ENCODE measurements at places on chromosomes 4 and X. TPM values are rescaled to one million over a fixed set of nuclear protein-coding genes. Genes with fewer than 3 reads are reported as not detected.

The CENPE gene
- total RNA-seq = 11.9 TPM

The MGARP gene
- total RNA-seq = 3.1 TPM

The ZDHHC15 gene
- 0.11 TPM for total RNA-seq

The CITED1 gene
- 0.37 TPM for total RNA-seq

The MBNL3 gene
- 1.5 TPM for total RNA-seq

The NAA11 gene
- not detected for total RNA-seq

The ADGRA3 gene
- total RNA-seq = 21.6 TPM

The CSAG1 gene
- not detected for total RNA-seq

The GABRQ gene
- 2.5 TPM for total RNA-seq

The CYP2U1 gene
- total RNA-seq = 21.0 TPM

The LUZP4 gene
- total RNA-seq = not detected

The NSUN7 gene
- 1.1 TPM for total RNA-seq

The RELL1 gene
- total RNA-seq = 90.5 TPM

The DMD gene
- 3.9 TPM for total RNA-seq

The DTHD1 gene
- total RNA-seq = not detected

The CT45A1 gene
- not detected for total RNA-seq

The SPANXA1 gene
- not detected for total RNA-seq

The ERVMER34-1 gene
- under 0.01 TPM for total RNA-seq

The VCX3B gene
- not detected for total RNA-seq

The CENPI gene
- 18.1 TPM for total RNA-seq

The RAB41 gene
- not detected for total RNA-seq

The LDOC1 gene
- 4.1 TPM for total RNA-seq

The ZIC3 gene
- total RNA-seq = not detected

The ARSJ gene
- total RNA-seq = 40.9 TPM

The FBXL5 gene
- 136 TPM for total RNA-seq

The CT83 gene
- not detected for total RNA-seq

The MTNR1A gene
- total RNA-seq = not detected

The CFAP47 gene
- total RNA-seq = 0.12 TPM

The PLXNA3 gene
- 19.2 TPM for total RNA-seq

The ITGB1BP2 gene
- total RNA-seq = 1.00 TPM

The CLDN2 gene
- not detected for total RNA-seq

The MECP2 gene
- total RNA-seq = 24.7 TPM

The SMIM10L2A gene
- total RNA-seq = 0.50 TPM

Measured in uterine smooth muscle cell (primary cell).